Muscle of arm (tissue), 14 donors: ENCODE measurements at places on chromosomes 1 and 21.

DNA sequence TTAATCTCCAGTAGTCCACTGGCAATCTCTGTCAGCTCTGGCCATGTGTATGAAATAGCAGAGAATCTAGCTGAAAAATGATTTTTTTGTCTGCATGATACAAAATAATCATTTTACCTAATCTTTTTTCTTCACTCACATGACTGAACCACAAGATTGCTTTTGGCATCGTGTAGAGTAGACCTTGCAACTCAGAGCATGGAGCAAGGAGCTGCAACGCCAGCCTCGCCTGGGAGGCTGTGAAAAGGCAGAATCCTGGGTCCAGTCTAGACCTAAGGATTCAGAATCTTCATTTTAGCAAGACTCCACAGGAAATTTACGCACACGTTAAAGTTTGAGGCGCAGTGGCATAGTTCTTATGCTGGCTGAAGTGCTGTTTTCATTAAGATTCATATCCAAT lies 40.2 kb downstream of the TOMM20 start:
- no peak for DNase-seq

GRCh38 chr1:225855503-225856300 lies 26.5 kb downstream of the TMEM63A start:
- DNase-seq, result no peak

DNA sequence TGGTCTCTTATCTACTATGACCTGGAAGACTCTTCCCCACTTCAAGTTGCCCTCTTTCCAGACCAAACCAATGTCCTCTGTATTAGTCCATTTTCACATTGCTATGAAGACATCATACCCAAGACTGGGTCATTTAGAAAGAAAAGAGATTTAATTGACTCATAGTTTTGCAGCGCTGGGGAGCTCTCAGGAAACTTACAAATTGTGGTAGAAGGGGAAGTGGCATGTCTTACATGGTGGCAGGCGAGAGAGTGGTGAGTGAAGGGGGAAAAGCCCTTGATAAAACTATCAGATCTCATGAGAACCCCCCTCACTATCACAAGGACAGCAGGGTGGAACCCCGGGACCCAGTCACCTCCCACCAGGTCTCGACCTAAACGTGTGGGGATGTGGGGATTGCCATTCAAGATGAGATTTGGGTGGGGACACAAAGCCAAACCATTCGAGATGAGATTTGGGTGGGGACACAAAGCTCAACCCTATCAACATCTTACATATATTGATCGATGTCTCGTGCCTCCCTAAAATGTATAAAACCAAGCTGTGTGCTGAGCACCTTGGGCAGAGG lies 14.2 kb upstream of the AGPAT3 start:
- DNase-seq, result no peak

DNA sequence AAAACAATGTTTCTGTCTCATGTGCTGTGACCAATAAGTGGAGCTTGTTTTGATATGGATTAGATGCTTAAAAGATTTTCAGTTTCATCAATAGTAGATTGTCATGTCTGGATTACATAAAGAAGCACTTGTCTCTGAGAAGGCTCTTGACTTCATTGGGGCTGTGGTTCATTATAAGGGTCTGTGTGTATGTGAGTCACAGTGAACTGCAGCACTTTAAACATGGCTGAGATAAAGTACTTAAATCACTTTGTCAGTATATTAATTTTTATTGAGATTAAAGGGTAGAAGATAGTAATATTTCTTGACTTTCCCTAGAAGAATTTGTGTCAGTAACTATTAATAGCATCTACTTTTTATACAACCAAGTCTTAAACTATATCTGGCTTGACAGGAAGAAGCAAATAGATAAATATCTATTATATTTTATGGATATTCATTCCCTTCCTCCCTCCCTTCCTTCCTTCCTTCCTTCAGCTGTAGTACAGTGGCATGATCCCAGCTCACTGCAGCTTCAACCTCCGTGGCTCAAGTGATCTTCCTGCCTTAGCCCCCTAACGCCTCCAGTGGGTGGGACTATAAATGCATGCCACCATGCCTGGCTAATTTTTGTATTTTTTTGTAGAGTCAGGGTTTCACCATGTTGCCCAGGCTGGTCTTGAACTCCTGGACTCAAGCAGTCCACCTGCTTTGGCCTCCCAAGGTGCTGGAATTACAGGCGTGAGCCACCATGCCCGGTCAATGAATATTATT lies 48.8 kb downstream of the ZFYVE9 start:
- no peak for DNase-seq

DNA sequence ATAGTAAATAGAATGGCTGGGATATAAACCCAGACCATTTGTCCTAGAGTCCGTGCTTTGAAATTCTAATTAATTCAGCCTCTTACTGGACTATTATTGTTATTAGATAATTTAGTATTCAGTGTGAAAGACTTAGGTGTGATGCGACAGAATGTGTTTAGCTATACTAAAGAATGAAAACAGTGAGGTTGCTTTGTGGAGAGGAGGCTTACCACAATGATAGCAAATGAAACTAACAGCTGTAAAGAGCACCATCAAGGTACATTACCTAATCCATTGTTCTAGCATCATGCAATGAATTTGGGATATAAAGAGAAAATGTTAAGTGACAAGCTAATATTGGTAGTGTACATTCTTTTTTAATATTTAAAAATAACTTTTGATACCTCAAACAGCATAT lies 911.1 kb downstream of the KCNT2 start:
- DNase-seq, result no peak

GRCh38 chr1:159068886-159069285 lies 7.7 kb downstream of the AIM2 start:
- no peak for DNase-seq

DNA sequence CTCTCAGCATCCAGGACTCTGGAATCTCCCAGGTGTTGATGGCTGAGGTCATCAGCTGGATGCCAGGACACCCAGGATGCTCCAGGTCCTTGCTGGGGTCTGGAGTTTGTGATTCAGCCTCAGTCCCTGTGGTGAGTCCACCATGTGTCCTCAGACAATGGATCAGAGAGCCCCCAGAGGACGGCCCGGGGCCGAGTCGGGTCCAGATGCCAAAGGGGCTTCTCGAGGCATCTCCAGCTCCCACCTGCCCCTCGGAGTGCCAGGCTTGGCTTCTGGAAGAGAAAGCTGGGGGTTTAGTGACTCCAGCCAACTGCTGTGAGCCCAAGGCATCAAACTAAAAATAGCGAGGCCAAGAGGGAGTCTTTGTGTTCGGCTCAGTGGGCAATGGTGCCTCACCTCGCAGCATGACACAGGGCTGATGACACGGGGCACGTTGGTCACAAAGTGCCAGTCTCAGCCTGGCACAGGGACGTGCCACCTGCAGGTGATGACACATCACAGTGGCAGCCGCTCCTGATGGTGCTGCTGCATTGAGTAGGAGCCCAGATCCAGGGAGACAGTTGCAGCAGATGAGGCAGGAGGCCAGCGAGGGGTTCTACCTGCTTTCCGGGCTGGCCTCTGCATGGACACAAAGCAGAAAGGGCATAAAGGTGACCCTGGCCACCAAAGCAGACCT lies 10.6 kb downstream of the PDE9A start:
- no peak for DNase-seq

- no peak for DNase-seq
Observed at GRCh38 chr1:193794239-193794638, 607.8 kb upstream of the B3GALT2 start.

GRCh38 chr1:85358702-85359438 lies 82.4 kb upstream of the BCL10 start:
- DNase-seq, result no peak

DNA sequence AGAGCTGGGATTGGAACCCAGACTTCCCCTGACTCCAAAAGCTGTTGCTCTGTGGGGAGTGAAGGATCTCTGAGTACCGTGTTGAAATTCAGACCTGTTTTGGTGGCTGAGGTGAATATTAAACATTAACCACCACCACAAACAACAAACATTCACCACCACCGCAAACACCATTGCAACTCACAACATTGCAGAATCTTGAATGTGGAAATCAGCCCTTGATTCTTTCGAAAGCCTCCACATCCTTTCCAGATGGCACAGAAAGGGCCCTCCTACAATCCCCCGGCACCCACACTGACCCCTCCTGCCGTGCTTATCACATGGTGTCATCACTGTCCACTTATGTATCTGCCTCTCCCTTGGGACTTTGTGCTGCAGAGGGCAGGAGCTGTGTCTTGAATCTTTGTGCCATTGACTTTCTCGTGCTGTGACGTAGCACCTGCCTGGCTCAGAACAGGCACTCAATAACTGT lies 1.4 kb downstream of the CDA start:
- no peak for DNase-seq

DNA sequence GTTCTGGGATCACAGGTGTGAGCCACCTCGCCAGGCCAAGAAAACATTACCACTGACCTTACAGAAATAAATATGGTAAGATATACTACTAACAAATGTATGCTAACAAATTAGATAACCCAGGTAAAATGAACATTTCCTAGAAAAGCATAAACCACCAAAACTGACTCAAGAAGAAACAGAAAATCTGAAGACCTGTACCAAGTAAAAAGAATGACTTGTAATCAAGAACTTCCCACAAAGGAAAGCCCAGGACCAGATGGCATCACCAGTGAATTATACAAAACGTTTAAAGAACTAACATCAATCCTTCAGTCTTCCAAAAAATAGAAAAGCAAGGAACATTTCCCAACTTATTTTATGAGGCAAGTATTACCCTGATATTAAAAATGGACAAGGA lies 29.3 kb downstream of the USP24 start:
- DNase-seq, result no peak

GRCh38 chr1:44072204-44072603 lies 40.9 kb upstream of the SLC6A9 start:
- DNase-seq, result no peak

DNA sequence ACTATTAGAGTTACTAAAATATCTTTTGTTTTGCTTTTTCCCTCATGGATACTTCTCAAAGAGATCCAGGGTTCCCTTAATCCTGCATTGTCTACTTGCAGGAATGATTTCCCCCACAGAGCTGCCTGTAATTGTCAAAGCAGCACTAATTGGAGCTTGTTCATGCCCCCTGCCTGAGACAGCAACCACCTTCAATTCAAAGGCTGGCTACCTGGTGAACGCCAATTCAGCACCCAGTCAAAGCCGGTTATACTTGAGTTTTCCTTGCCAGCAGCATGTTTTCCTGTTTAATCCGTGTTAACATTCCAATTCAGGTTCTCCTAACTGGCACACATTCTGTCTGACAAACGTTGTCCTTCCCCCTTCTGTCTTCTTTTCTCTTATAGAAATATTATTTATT lies 382.9 kb downstream of the NTNG1 start:
- DNase-seq, result no peak

DNA sequence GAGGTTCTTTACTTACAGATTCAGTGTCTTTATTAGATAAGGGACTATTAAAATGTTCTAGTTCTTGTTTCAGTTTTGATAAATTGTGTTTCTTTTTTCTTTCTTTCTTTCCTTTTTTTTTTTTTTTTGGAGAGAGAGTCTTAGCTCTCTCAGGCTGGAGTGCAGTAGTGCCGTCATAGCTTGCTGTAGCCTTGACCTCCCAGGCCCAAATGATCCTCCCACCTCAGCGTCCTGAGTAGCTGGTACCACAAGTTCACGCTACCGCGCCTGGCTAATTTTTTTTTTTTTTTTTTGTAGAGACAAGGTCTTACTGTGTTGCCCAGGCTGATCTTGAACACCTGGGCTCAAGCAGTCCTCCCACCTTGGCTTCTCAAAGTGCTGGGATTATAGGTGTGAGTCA lies 76.6 kb downstream of the TMEM200B start:
- no peak for DNase-seq

- DNase-seq, result no peak
Observed at GRCh38 chr1:27596261-27596660, 7.7 kb downstream of the AHDC1 start.
